ENCODE measurements at places on chromosomes 13 and 19.

DNA sequence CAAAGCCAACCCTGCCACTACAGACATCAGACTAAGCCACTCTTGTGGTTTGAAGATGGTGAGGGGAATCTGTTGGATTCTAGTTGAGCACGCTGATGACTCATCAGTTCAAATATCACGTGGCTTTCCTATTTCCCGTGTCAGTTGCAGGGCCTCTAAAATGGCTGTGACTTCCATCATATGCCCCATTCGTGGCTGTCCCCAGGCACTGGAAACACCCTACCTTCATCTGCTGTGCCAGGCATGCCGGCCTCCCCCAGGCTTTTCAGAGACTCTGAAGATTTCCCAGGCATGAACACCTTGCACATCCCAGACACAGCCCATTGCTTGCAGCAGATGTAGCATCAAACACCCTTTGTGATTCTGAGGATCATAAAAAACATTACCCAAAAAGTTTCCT is 659.9 kb downstream of the UQCRFS1 start:
- no peak for DNase-seq

GRCh38 chr13:94216476-94216875 is 263.0 kb downstream of the DCT start:
- no peak for DNase-seq

DNA sequence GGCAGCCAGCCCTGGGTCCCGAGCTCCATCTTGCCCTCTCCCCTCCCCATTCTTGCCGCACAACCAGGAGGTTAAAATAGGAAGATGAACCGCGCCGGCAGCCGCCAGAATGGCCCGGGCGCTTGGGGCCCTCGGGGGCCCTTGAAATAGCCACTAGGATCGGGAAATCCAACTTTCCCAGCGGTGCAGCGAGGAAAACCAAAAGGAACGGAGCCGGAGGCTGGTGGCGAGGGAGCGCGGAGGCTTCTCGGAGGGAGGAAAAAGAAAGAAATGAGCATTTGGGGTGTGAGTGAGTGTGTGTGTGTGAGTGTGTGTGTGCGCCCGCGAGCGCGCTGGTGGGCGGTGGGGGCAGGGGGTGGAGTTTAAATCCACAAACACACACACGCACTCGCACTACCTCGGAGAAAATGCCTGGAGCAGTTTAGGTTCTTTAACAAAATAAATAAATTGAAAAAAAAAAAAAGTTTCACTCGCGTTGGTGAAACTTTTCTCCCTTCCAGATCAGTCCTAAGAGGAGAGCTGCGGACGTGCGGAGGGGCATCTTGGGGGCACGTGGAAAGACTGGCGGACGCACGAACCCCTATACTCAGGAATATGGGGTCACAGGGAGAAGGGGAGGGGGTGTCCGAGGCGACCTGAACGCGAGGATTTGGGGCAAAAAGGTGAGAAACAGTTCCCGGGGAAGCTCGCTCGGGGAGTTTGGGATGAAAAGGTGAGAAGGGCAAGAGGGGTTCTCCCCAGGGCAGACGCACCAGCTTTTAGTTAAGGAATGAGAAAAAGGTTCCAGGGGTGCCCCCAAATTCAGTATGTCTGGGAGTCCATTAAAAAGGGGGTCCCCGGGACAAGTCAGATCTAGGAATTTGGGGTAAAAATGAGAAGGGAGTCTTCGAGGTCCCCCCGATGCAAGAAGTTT is 1.3 kb downstream of the RFX2 start:
- DNase-seq, result peak; percentile 47

- no peak for DNase-seq
Observed at GRCh38 chr13:43808676-43809075, 21.9 kb upstream of the ENOX1 start.

DNA sequence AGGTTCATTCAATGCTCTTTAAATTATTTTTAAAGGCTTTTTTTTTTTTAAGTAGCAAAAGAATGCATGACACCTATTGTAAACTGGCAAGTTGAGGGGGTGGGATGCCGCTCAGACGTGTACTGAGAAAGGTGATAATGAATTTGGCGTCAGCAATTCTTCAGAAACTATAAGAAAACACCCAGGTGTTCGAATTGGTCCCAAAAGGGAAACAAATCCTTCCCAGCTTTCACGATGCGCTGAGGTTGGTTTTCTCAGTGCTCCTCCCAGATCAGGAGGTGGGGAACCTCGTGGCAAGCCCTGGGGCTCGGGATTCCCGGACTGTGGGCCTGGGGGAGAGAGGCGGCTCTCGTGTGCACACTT is 543 bp upstream of the FAM124A start:
- DNase-seq, result peak; percentile 11

DNA sequence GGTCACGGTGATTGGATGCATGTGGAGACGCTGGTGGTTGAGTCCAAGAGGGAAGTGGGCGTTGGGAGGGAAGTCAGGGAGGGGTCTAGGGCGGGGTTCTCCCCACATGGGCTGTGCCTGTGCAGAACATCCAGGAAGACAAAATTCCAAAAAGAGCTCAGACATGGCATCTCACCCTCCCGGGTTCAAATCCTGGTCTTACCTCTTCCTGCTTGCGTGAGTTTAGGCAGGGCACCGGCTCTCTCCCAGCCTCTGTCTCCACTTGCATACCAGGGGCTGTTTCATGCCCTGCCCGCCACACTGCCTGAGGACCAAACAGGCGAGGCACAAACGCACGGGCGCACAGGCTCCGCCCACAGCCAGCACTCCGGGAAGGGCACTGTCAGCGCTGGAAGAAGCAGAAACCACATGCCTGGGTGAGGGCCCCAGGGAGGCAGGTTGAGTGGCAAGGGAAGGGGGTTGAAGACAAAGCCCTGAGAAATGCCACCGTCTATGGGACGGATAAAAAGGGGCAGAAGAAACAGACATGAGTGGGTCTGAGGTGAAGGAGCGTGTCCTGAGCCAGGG is 123.6 kb upstream of the SOX1 start:
- DNase-seq, result no peak

DNA sequence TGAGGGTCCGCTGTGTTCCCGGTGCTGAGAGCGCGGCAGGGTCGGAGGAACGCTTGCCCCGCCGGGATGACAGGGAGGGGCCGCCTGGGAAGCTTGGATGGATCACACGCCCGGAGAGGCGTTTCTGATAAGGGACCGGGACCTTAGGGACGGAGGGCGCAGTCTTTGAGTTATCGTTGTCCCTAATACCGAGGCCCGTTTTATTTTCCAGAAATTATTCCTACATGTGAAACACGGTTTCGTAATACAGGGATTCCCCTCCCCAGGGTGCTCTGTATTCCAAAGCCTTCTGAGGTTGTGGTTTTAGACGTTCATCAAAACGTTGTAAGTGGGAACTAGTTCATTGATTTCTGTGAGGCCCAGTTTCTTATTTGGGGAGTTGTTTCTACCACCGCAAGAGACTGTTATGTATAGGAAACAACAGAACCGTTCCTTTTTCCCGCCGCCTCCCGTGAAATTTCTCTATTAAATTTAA is 752 bp downstream of the PDCD5 start:
- DNase-seq, result peak; percentile 70

GRCh38 chr19:56670961-56671612 is 470 bp downstream of the ZNF835 start:
- no peak for DNase-seq

GRCh38 chr13:50636007-50636704 is 207.3 kb downstream of the DLEU7 start:
- DNase-seq, result peak; percentile 18

- peak; percentile 87 for DNase-seq
Observed at GRCh38 chr19:42553292-42554045, 25.2 kb upstream of the CEACAM1 start.

DNA sequence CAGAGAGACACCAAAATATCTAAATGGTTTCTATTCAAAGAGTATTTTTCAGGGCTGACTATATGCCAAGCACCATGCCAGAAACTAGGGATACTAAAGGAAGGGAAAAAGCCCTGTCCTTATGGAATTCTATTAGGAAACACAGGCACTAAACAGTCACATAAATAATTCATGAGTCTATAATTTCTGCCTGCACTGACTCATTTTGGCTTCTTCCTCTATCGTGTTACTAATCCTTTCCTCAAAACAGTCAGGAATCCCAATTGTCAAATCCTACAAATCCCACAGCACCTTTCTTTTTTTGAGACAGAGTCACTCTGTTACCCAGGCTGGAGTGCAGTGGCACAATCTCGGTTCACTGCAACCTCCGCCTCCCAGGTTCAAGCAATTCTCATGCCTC is 29.2 kb downstream of the XPO4 start:
- DNase-seq, result peak; percentile 15

GRCh38 chr19:51921949-51922348 is 5.3 kb upstream of the ZNF613 start:
- no peak for DNase-seq

GRCh38 chr13:99737481-99738245 is 233.9 kb downstream of the ZIC5 start:
- no peak for DNase-seq

DNA sequence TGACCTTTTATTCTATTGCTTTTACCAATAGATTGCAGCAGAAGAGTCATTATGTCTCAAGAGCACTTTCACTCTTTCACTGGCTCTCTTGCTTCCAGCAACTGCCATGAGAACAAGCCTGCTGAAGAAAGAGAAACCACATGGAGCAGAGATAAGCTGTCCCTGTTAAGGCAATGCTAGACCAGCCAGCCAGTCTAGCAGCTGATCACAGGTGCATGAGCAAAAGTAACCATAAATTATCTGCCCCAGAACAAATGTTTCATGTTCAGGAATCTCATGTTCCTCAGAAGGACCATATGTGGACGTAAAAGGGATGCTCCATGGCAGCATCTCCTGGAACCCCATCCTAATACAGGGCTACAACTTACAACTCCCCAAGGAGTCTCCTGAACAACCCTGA is 20.4 kb upstream of the DCLK1 start:
- no peak for DNase-seq

- peak; percentile 90 for DNase-seq
Observed at GRCh38 chr13:73055813-73056564, 2.8 kb upstream of the KLF5 start.

- DNase-seq, result peak; percentile 71
Observed at GRCh38 chr19:36152352-36153091, at the start of gene COX7A1. Gene COX7A1 (minus strand): TSS chr19:36152447. CDS start chr19:36152407, 40 bp downstream.

DNA sequence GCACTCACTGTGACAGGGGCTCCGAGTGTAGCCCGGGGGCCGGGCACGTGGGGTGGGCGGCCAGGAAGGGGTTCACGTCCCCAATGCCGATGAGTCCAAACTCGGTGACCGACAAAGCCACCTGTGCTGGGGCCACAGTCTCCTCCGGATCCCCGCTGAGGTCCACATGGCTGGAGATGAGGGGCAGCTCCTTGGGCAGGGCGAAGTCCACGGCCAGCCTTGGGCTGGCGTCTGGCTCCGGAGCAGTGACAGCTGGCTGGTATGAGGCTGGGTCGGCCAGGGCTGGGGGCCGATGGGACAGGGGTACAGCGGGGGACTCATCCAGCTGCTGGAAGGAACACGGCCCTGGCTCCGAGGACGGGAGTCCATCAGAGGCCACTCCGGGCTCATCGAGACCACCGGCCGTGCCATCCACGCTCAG is 15.9 kb upstream of the PLPP2 start:
- no peak for DNase-seq

DNA sequence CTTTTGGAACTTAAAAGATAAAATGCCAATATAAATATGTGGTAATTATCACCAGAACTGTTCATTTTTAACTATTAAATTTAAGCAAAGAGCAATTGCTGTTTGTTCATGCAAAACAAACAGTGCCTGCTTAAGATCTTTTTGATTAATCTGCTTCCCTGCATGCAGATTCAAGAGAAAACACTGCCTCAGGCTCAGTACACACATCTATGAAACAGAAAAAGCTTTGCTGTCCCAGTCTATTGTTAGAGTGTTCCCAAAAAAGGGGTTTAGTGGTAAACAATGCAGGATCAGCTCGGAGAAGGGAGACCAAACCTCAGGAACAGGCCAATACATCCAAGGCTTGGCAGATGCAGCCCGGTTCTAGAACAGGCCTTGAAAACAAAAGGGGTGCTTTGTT is 49.3 kb upstream of the TDRD3 start:
- DNase-seq, result no peak
